Lung (tissue), 17 donors: ENCODE measurements at places on chromosomes 5 and 9.

DNA sequence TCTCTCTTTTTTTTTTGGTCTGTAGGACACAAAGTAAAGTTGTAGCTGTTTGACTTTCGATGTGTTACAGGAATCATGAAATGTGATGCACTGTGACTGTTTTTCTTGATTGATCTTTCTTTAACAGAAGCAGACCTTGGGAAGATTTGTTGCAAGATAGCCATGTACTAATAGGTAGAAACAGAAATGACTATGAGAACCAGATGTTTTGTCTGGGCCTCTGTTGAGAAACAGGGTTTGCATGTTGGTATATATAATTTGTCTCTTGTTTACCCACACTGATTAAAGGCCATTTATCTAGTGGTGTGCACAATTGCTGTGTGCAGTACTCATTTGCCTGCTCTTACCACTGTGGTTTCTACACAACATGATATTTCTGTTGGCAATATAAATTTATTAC lies 125.1 kb downstream of the HACD4 start:
- DNase-seq, result no peak

GRCh38 chr5:95283761-95284571 lies 928 bp downstream of the MCTP1 start:
- DNase-seq, result peak; percentile 38

DNA sequence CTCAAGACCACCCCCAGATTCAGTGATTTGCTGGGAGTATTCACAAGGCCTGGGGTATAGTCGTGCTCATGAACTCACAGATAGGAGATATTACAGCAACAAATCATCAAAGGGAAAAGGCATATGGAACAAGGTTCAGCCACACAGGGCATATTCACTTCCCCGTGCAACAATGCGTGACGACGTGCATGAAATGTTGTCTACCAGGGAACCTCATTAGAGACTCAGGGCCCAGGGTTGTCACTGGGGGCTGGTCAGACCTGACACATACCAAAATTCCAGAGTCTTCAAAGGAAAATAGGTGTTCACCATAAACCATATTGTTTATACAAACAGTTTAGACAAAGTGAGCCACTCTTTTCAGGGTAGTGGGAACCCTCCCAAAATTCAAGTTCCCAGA lies 212.4 kb downstream of the RFK start:
- DNase-seq, result no peak

GRCh38 chr5:52961274-52961681 lies 27.9 kb upstream of the ITGA2 start:
- peak; percentile 12 for DNase-seq
